ENCODE measurements at places on chromosomes 4 and X.

- DNase-seq, result no peak
Observed at GRCh38 chrX:132776486-132777210, 181.8 kb downstream of the HS6ST2 start.

DNA sequence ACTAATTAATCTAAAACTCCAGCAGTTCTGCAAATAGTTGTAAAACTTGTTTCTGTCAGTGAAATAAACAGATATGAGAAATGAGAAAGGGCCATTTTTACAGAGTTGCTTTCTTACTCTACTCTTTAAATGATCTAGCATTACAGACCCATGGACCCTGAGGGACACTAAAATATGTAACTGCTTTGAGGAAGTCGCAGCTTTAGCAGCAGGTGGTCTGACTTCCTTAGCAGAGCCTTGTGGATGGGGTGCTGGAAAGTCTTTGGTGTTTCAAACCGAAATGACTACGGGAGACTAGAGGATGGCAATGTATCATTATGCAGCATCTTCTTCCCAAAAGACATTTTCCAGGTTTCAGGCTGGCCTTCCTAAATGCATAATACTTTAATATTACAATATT, 18.7 kb downstream of the SHISA3 start:
- DNase-seq, result no peak

GRCh38 chrX:114006664-114007063, 577.2 kb upstream of the HTR2C start:
- no peak for DNase-seq

GRCh38 chr4:96164814-96165351, 325.0 kb downstream of the PDHA2 start:
- no peak for DNase-seq

DNA sequence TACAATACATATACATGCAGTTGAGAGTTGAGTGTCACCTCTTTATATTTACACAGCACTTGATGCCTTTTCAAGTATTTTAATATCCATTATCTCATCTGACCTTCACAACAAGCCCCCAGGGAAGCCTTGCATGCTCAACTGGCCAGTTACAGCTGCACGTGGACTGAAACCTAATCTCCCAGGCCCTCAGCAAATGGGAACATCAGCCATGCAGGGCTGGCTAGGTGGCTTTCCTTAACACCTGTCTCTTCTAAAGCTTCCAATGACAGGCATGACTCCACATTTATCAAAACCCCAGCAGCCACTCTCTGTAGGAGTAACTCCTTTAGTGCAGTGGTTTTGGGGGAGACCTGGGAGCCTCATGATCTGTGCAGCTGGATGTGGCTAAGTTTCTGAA, 56.4 kb downstream of the PHKA2 start:
- no peak for DNase-seq

- no peak for DNase-seq
Observed at GRCh38 chr4:117249333-117249732, 164.0 kb upstream of the TRAM1L1 start.

DNA sequence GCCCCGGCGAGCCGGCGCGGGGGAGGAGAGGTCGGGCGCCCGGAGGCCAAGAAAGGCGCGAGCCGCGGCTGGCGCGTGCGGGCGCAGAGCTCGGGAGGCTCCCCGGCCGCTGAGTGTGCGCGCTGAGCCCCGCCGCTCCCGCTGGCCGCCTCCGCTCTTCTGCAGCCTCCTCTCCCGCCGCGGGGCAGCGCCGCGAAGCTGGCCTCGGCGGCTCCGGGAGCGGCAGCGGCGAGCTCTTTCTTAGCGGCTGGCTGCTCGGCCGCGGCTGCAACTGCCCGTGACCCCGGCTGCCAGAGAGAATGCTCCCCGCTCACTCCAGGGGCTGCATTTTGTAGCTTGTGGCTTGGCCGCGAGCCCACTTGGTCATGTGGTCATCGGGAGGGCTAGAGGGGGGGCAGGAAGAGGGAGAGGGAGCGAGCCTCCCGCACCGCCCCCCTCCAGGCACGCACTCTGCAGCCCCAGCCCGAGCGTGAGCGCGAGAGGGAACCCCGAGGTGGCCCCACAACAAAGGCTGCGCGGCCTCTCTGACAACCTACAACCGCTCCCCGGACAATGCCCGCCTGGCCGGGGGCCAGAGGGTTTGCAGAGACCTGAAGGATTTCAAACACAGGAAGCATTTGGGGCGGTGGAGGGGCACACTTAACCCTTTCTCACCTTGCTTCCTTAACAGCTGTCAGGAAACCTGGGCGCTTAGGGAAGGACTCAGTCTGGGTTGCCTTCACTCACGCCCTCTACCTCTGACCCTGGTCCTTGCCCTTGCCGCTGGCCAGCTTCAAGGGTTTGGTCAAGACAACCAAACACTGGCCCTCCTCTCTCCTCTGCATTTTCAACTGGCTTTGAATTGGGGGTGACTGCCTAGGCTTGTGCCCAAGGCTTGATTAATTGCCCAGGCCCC, at the start of gene APLN:
Gene APLN (minus strand): TSS at position 305 of the 895 bp plus-strand sequence. CDS start 326 bp downstream, outside the sequence.
- DNase-seq, result no peak

- no peak for DNase-seq
Observed at GRCh38 chr4:126583509-126583908, 1049.2 kb upstream of the INTU start.

GRCh38 chrX:115616943-115617563, 56.1 kb downstream of the PLS3 start:
- no peak for DNase-seq
